ENCODE measurements at places on chromosomes 3 and 15.

DNA sequence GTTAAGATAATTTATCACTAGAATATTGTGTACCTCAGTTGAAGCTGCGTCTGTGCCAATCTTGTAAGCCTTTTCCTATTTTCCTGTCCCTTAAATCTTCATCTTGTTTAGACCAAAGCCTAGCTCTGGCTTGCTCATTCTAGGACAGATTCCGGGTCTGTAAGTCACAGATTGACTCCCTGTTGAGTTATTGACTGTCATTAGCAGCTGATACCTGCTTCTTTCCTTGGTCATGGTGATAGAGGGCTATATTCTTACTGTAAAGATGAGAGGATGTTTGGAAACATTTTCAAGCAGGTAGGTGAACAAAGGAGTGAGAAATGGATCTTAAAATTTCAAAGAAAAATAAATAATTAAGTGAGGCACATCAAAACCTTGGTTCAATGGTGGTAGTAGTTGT is 200.2 kb downstream of the KCNH8 start:
- no peak for DNase-seq

- DNase-seq, result no peak
Measured at GRCh38 chr3:130838898-130839600, 54.8 kb upstream of the ATP2C1 start.

DNA sequence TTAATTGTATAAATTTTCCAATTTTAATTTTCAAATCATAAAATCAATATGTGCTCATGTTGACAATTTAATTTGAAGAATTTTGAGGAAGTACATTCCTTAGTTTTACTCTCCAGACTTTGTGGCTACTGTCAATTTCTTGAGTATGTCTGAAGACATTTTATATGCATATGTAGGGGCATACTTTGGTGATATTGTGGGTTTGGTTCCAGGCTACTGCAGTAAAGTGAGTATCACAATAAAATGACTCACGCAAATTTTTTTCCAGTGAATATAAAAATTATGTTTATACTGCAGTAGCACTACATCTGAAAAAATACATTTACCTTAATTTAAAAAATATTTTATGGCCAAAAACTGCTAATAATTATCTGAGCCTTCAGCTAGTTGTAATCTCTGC is 123.2 kb upstream of the PLCL2 start:
- no peak for DNase-seq

- DNase-seq, result no peak
Measured at GRCh38 chr15:28881170-28881569, 4.6 kb upstream of the APBA2 start.

DNA sequence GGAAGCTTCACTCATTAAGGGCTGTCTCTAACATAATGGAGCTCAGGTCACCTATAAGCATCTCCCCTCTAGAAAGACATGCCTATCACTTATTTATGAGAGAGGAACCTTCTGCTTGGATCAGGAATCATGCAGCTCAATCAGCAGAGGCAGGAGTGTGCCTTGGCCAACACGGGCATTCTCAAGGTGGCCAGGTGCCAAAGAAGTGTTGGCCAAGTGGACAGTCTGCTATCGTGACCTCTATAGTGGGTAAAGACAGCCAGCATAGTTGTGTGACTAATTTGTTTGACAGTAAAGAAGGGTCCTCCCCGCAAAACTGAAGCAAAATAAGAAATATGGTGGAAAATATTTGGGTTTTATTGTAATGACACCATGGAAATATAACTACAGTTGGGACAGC is 14.7 kb upstream of the AGTR1 start:
- no peak for DNase-seq

DNA sequence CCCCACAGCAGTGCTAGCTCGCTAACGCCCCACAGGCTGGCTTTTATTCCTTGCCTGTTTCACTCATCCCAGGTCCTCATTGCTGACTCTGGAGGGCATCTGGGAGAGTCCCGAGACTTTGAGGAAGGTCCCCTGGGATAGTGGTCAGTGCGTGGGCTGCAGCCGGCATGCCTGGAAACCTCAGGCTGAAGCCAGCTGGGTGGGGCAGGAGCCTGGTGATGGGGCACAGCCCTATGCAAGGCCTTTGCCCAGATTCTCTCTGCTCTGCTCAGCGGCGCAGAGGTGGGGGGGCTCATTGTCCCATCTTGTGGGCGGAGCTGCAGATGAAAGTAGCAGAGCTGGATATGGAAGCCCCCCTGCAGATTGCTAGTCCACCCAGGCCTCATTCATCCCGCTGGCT is 55.7 kb upstream of the SMAD6 start:
- DNase-seq, result no peak

DNA sequence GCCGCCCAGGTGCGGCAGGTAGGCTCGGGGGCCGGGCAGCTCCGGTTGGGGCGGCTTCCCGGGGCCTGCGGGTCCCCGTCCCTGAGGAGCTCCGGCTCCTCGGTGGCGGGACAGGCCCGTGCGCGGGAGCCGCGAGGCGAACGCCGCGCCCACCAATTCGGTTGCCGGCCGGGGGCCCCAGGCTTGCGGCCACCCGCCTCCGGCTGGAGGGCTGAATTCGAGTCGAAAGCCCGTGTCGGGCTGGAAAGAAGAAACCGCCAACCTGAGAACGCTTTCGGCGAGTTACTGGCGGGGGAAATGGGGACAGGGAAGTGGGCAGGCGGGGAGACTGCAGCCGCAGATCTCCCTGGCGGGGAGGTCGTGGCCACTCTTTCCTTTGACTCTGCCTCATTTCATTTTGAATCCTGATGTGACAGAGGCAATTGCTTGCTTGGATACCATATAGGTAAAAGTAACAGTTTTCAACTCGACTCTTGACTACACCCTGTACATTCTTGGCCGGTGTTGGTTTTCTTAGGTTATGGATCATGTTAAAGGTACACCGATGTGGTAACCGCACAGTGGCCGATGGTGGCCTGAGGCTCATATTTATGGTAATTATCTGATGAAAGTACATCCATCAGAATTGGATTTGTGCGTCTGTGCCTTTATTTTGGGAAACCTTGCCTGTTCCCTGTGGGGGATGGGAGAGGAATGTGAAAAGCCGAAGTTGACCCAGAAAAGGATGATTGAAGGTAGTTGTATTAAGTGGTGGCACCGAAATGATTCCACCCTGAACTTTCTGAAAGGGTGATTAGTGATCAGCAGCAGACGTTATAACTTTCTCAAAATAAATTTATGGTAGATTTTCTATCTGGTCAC is 1.7 kb downstream of the B3GNT5 start:
- DNase-seq, result peak; percentile 40

GRCh38 chr15:51327081-51327480 is 11.3 kb downstream of the CYP19A1 start:
- DNase-seq, result no peak

- no peak for DNase-seq
Measured at GRCh38 chr15:77013776-77014131, 18.8 kb downstream of the PSTPIP1 start.

- DNase-seq, result no peak
Measured at GRCh38 chr3:101011136-101011535, 17.9 kb upstream of the ABI3BP start.

DNA sequence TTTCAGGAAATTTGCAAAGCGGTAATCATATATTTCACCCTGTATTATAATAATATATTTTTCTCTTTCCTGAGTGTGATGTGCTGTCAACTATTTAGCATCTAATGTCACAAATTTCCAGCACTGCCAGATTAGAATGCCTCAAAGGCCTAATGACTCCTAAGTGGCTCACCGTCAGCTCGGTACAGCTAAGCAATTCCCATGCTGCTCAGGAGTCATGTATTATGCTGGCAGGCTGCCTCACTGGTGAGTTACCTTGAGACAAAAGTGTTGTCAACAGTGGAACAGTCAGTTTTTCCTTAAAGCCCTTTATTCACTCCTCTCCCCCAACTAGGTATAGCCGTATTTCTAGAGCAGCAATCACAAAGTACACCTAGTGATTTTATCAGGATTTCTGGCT is 83.6 kb downstream of the NSUN3 start:
- no peak for DNase-seq

DNA sequence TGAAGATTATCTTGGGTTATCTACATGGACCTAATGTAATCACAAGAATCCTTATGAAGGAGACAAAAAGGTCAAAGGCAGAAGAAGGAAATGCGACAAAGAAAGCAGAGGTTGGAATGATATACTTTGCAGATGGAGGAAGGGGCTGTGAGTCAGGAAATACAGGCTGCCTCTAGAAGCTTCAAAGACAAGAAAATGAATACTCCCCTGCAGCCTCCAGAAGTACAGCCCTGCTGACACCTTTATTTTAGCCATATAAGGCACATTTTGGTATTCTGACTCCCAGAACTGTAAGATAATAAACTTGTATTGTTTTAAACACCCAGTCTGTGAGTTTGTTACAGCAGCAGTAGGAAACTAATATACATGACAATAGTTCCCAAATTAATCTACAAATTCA is 58.6 kb downstream of the SIDT1 start:
- no peak for DNase-seq

- DNase-seq, result peak; percentile 74
Measured at GRCh38 chr3:14133188-14133800, 8.4 kb downstream of the TMEM43 start.

- peak; percentile 89 for DNase-seq
Measured at GRCh38 chr15:84654689-84655453, 788 bp upstream of the WDR73 start.

DNA sequence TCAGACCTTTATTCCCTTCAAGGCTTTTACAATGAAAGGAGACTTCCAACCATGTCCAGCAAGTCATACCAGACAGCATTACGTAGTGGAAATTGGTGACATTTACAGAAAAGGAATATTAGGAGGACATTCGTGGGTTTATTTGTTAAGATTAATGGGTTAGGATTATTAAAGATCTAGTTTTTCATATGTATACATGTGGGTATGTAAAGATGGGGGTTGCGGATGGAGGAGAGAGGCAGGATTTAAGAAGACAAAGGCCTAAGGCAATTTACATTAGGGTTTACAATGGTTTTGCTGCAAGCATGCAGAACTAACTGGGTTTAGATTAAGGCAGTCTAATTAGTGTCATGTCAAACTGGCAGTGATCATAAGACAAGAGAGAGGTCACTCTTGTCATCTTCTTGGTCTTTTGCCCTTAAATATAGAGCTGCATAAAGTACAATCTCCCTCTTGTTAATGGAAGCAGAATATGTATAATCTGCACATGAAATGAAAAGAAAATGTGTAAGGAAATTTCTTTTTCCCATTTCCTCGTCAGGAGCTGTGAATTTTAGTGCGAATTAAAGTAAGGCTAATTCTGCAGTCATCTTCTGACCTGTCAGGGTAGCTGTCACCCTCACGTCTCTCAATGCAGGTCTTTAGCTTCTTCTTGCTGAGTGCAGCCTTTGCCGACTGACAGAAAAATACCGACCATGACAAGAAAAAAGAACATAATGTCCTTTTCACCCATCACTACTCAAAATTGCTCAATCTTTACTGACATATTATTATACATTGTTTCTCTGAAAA is 258.9 kb upstream of the MEIS2 start:
- DNase-seq, result no peak

GRCh38 chr15:61205346-61205921 is 23.7 kb downstream of the RORA start:
- no peak for DNase-seq

DNA sequence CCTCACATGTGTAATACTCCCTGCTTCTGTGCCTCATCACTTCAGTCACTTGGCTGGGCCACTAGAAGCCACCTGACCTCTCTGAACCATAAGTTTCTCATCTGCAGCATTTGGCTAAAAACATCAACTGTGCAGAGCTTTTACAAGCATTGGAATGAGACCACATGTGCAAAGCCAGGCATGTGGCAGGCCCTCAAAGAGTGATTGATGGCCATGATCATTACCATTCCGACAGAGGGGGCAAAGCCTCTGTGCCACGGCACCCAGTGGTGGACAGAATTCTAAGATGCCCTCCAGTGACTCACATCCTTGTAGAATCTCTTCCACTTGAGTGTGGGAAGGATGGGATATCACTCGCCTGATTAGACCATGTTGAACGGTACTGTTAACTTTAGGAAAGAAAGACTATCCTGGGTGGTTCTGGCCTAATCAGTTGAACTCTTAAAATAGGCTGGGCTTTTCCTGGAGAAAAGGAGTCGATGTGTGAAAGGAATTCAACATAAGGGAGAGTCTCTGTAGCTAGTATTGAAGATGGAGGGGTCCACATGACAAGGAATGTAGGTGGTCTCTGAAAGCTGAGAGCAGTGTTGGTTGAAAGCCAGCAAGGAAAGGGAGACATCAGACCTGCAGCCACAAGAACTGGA is 13.5 kb downstream of the CDCP1 start:
- no peak for DNase-seq

DNA sequence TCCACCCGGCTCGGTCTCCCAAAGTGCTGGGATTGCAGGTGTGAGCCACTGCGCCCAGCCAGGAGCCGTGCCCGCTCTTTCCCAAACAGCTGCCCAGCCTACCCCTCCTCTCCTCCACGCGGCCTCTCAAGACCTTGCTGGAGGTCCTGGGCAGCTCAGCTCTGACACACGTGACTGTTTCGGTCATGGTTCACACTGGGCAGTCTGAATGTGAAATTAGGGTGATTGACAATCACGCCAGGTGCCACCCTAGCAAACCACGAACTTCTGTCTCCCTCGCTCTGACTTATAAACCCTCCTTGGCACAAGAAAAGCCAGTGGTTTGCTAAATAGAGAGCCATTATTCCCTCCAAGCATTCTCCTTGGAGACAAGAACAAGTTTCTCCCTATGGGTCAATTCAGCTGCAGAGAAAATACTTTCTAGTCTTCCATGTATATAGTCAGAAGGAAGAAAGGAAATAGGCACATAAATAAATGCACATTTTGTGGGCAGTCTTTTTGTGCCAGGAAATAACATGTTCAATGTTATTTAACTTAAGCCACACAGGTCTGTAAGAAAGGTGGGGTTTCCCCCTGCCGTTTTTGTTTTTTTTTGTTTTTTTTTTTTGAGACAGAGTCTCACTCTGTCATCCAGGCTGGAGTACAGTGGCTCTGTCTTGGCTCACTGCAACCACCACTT is 121.9 kb upstream of the MEF2A start:
- DNase-seq, result no peak

All from colonic mucosa (tissue), 4 donors.